CD4-positive, alpha-beta memory T cell (primary cell): ENCODE measurements at places on chromosomes 12 and 14.

- no peak for DNase-seq
These were observed 89.9 kb upstream of the PRICKLE1 start for GRCh38 chr12:42679466-42679865.

- no peak for DNase-seq
These were observed 1.3 kb downstream of the SALL2 start for GRCh38 chr14:21524575-21525490.

DNA sequence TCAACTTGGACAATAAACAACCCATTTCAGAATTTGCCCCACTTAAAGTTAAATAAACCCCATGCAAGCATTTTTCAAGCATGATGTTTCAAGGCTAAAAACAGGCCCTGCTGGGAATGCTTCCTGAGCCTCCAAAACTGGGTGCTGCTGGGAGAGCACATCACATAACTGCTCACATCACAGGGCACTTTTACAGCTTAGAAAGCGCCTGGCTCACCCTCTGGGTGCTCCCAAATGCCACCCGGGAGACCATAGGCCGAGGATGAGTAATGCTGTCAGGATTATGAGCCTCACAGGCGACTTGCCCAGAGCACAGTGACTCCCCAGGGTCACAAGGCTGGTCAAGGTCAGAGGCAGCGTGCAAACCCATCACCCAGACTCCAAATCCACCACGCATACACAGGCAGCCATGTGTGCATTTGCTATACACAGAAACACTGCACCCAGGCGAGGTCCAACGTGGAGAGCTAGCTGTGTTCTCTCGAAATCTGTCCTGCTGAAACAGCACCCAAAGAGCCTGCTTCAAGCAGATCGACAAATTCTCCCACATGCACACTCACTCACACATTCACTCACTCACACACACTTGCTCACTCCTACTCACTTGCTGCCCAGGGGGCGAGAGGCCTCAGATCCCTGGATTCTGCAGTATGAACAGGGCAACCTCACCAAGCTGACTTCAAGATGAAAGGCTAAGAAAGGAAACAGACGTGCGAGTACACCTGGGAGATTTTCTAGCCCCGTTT lies 58.7 kb downstream of the ITPK1 start:
- no peak for DNase-seq

GRCh38 chr14:36028218-36028617 lies 148.3 kb downstream of the PTCSC3 start:
- no peak for DNase-seq

DNA sequence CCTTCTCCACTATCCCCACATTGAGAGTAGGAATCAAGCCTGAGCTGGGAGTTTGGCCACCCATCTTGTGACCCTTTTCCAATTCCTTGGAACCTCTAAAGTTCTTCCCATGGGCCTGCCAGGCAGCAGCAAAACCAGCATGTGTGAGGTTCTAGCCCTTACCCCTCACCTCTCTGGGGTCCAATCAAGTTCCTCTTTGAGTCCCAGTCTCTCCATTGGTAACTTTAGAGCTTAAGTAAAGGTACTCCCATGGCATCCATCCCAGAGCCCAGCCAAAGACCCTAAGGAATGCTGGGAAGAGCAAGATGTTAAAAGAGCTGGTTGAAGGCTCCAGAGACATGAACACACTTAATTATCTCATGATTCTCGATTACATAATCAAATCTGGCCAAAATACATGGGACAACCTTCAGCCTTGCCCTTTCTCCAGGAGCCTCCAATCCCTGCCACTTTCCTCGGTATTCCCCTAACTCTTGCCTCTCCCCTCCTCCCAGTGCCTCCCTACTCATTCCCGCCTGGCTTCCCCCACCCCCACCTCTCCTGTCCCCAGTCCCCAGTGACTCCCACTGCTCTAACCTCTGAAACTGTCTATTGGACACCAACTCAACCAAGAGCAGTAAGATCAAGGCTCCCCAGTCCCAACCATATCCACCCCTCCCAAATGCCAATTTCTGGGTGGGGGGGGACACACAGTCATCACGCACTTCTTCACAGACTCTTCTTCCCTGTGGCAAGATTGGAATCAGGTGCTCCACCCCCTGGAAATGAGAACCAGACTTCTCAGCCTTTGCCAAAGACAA lies 4.8 kb upstream of the TNS2 start:
- no peak for DNase-seq

DNA sequence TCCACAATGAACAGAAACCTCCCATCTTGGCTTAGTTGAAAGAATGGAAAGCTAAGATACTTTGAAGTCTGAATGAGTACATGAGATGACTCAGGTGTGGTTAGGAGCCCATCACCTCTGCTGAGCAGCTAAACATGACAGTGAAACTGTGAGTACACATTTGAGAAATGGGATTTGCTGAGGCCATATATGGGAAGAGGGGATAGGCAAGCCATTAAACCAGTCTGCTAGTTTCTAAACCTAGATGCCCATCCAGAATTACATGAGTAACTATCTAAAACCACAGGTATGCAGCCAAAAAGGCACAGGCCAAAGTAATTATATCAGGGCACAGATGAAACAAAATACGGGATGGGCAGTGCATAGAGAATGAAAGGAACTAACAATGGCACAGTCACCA lies 41.2 kb downstream of the NKX2-1 start:
- DNase-seq: no peak

- no peak for DNase-seq
These were observed 1194.8 kb downstream of the BCL11B start for GRCh38 chr14:98077176-98077575.

GRCh38 chr12:31019561-31019960 lies 54.1 kb upstream of the DDX11 start:
- DNase-seq: no peak

DNA sequence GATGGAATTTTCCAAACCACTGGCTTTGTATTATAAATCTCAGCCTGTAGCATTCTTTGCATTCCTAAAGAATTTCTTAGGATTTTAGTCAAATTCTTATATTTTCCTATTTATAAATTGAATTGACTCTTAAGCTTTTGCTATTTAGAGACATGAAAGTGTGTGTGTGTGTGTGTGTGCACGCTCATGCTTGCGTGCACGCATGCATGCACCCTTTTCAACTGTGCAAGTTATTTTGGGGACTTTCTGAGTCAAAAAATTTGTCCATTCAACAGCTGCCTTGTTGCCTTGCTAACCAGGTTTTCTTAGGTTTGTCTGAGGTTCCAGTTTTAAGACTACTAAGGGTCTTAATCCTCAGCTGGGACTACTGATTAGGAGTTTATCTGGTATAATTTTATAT lies 42.6 kb downstream of the GPATCH2L start:
- no peak for DNase-seq

DNA sequence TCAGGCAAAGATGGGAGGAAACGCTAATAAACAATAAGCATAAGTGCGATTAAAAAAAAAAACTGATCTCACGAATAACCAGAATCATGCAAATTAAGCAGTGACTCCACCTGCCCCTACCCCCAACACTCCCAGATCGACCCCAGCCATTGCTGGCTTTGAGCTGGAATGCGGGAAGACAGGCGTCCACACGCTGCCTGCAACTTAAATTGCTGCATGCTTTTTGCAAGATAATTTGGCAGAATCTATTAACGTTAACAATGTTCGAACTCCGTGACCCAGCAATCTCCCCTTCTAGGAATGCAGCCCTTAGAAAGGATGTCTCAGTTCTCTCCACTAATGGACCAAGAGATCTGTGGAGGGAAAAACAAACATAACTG lies 935 bp upstream of the CKB start:
- DNase-seq: no peak

GRCh38 chr14:33578461-33579216 lies 372.2 kb downstream of the EGLN3 start:
- DNase-seq: no peak

- no peak for DNase-seq
These were observed 224.3 kb upstream of the ATP2B1 start for GRCh38 chr12:89932954-89933353.

GRCh38 chr12:120012067-120012621 lies 23.1 kb downstream of the BICDL1 start:
- DNase-seq: peak; percentile 82

DNA sequence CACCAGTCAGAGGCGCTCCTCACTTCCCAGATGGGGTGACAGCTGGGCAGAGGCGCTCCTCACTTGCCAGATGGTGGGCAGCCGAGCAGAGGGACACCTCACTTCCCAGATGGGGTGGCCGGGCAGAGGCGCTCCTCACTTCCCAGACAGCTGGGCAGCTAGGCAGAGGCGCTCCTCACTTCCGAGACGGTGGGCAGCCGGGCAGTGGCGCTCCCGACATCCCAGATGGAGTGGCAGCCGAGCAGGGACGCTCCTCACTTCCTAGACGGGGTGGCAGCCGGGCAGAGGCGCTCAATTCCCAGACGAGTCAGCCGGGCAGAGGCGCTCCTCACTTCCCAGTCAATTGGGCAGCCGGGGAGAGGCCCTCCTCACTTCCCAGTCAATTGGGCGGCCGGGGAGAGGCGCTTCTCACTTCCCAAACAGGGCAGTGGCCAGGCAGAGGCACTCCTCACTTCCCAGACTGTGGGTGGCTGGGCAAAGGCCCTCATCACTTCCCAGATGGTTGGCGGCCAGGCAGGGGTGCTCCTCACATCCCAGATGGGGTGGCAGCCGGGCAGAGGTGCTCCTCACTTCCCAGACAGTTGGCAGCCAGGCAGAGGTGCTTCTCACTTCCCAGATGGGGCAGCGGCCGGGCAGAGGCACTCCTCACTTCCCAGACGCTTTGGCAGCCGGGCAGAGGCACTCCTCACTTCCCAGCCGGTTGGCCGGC lies 143.8 kb upstream of the ARID2 start:
- DNase-seq: no peak

DNA sequence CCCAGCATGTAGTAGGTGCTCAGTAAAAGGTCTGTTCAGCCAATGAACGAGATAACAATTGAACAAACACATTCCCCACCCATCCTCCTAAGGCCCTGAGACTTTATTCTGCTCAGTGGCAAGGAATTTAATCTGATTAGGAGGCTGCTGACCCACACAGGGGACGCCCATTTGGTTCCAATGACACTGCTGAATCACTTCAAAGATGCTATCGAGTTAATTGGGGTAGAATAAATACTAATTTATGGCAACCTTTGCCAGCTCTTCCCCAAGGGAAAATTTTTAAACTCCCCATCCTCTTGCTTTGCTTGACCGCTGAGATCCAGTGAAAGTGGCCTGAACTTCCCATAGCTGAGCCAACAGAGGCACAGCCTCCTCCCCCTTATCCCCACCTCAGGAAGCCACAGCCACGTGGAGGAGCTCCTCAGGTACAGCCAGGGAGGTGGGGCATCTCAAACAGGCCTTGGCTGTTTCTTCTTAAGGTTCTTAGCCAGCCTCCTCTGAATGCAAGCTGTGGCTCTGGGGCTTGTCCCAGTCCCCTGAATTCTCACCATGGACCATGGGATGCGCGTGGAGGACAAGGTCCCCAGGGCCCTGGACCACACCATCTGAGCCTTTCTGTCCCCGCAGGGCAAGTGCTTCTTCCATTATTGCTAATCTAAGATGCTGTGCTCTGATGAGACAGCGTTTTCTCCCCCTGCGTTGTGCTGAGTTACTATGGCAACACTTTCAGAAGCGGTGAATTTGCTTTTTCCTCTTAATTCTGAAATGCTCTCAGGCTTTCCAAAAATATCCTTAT lies 26.7 kb downstream of the C14orf132 start:
- DNase-seq: no peak

DNA sequence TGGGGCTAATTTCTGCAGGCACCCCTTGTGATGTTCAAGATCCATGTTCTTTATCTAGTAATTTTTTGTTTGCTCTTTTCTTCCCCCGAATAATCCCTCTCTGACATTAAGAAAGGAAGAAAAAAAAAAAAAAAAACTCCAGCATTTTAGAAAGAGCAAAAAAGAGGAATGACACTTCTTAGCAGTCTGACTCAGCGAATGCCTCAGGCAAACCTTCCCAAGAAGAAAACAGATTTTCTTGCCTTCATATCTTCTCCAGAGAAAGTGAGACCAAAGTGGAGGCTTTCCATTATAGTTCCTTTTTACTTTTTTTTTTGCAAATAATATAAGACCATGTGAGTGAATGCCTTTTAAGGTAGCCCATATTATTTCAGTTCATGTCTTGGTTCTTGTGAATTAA lies 479.0 kb upstream of the SYT1 start:
- DNase-seq: no peak

GRCh38 chr12:117026921-117027250 lies 72.3 kb downstream of the TESC start:
- DNase-seq: no peak

DNA sequence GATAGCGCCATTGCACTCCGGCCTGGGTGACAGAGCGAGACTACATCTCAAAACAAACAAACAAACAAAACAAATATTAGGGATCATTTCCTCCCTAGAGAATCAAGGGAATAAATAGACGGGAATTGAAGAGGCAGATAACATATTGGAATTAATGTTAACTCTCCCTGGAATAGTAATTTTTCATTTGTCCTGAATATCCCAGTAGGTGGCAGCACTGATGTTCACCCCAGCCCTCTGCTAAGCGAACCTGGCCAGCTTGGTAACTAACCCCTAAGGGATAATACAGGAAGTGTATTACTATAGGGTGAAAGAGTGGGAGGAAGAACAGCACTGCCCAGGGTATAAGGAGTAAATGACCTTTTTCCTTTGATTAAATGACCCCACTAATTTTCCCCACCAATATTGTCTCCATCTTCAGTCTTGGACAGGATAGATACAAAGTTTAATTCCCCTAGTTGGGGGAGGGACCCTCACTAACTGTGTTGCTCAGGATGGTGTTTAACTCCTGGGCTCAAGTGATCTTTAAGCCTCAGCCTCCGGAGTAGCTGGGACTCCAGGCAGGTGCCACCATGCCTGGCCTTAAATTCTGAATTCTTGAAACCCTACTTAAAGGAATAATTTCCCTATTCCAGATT lies 40.5 kb downstream of the SLC2A14 start:
- peak; percentile 15 for DNase-seq

GRCh38 chr14:93303659-93304058 lies 29.2 kb downstream of the BTBD7 start:
- DNase-seq: no peak

DNA sequence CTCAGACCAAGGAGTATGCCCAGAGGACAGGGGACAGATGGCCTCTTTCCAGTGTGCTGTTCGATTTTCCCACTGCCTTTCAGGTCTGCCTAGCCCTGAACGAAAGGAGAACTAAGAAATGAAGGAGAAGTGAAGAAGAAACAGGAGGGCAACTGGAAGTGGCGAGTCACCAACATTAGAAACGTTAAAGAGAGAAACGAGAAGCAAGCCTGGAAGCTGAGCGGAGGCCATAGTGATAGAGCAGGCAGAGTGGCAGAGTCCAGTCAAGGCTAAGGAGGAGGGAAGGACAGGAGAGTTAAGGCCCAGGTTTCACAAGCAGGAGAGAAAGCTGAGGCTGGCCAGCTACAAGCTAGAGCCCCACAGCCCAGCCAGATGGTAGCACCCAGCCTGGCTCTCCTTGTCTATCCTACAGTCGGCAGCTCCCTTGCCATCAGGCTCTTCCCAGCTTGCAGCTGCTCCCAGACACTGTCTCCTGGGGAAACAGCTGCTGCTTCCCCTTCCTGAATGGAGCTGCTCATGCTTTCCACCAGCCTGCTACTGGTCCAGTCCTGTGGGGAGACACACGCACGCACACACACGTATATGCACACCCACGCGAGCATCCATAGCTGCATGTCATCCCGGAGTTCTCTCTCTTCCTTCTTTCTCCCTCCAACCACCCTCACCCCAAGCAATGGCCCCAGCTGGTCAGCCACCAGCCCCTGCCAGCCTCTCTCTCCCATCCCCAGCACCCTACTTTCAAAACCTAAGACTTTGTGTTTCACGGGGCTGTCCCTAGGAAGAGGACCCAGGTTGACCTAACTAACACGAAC lies 139.7 kb upstream of the CCND2 start:
- DNase-seq: no peak

GRCh38 chr14:71713451-71713850 lies 218.8 kb upstream of the RGS6 start:
- DNase-seq: no peak
